ENCODE measurements at places on chromosomes 1 and 21.

DNA sequence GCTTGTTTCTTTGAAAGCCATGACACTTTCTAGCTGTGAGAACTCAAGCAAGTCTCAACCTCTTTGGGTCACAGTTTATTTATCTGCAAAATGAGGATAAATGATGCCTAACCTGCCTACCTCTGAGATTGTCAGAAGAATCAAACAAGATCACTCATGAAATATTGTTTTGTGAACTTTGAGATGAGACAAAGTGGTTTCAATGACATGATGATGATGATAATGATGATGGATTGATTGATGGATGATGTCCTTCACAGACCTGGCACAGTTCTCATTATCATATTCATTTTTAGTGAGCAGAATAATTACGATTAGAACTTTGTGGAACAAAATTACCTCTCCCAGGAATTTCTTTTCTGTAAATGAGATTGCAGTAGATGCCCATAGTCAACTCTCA, 129.2 kb downstream of the HHIPL2 start:
- no peak for DNase-seq

DNA sequence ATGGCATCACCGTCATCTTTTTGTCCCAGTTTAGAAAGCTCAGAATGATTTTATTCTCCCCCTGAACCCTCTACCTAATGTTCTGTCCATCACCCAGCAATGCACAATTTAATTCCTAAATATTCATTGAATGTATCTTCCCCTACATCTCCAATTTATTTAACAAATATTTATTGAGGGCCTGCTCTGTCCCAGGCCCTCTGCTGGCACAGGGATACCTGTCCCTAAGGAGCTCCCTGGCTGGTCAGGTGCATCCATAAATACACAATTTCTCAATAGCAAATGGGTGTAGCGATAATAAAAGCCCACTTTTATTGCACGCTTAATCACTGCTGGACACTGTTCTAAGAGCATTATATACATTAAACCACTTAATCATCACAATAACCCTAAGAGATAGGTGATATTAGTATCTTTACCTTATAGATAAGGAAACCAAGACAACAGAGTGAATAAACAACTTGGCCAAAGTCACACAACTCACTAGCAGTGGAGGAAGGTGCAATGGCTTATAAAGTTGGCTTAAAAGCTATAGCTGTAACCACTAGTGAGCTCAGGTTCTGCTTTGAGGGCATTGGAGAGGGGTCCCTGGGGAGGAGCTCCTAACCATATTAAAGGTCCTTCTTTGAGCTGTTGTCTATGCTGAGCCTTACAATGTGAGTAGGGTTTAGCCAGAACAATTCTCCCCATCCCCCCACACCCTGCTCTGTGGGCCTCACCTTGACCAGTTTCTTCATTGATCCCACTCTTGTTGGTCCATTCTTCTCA, 126.3 kb upstream of the JUN start:
- no peak for DNase-seq

DNA sequence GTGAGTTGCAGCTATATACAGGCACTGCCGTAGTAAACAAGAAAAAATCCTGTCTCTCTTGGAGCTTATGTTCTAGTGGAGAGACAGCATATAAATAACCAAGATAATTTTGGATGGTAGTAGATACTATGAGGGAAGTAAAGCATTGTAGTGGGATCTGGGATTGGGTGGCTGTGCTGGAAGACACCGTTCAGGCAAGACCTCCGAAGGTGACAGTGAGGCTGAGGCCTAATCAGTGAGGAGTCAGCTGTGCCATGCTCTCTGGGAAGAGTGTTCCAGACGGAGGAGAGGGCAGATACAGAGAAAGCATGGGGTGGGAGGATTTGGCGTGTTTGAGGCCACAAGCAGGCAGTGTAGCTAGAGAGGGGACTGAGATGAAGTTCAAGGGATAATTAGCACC, 6.0 kb downstream of the TMEM222 start:
- no peak for DNase-seq

- DNase-seq, result peak; percentile 37
These were observed 17.7 kb downstream of the IVL start for GRCh38 chr1:152926091-152926490.

- DNase-seq, result no peak
These were observed 47.0 kb upstream of the BCAR3 start for GRCh38 chr1:93728480-93729131.

GRCh38 chr1:226734611-226735153, 4.4 kb downstream of the ITPKB start:
- no peak for DNase-seq

All from fibroblast of skin of right biceps (primary cell).